Activated CD4-positive, alpha-beta T cell treated with anti-CD3 and anti-CD28 coated beads, Interleukin-2, amount 50 U/mL, for 24 hours (primary cell): ENCODE measurements at places on chromosomes 11 and 22.

DNA sequence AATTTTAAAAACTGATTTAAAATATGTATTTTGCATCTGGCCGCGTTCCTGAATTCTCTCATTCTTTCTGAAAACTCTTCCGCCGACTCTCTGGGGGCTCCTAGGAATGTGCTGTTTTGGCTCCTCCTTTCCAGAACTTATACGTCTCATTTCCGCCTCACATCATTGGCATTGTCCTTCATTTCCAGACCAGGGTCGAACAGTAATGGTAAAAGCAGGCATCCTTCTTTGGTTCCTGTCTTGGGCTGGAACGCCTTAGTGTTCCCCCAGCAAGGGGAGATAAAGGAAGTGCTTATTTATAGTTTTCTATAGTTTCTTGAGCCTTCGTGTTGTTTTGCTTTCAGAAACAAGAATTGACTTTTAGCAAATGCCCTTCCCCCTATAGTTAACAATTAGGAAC is 10.9 kb upstream of the TNNT3 start:
- DNase-seq = no peak

DNA sequence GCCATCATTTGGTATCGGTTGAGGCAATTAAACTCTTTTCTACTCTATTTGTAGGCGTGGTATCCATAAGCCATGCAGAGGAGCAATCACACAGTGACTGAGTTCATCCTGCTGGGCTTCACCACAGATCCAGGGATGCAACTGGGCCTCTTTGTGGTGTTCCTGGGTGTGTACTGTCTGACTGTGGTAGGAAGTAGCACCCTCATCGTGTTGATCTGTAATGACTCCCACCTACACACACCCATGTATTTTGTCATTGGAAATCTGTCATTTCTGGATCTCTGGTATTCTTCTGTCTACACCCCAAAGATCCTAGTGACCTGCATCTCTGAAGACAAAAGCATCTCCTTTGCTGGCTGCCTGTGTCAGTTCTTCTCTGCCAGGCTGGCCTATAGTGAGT is 8.4 kb downstream of the OR9G4 start:
- no peak for DNase-seq

DNA sequence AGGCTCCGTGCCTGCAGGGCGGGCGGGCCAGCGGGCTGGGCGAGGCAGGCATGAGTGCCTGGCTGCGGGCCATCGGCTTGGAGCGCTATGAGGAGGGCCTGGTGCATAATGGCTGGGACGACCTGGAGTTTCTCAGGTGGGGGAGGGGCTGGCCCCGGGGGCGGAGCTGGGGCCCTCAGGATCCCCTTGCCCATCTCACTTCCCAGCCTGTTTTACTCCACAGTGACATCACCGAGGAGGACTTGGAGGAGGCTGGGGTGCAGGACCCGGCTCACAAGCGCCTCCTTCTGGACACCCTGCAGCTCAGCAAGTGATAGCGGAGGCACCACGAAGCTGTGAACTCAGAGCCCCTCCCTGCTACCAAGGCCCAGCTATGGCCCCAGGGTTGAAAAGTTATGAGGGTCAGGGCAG is 5.9 kb downstream of the PHOX2A start:
- DNase-seq = peak; percentile 30

- DNase-seq = no peak
These were observed 661 bp upstream of the CDPF1 start for GRCh38 chr22:46250783-46251125.

- no peak for DNase-seq
These were observed 80.1 kb downstream of the INSC start for GRCh38 chr11:15194671-15195415.

DNA sequence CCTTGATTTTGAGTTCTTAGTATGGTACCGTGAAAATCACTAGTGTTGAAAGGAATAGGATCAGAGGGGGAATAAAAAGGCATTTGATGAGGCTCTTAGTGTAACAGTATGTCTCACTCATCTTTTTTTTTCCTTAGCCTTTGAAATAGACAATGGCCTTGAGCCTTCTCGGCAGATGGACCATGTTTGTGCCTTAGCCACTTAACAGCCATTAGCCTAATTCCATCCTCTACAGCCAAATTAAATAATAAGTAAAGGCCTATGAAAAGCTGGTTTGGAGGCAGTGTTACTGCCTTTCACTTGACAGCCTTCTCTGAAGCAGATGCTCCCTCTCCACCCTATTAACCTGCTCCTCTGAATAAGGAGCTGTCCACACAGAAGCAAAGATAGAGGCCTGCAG is 580.7 kb downstream of the NTM start:
- no peak for DNase-seq

DNA sequence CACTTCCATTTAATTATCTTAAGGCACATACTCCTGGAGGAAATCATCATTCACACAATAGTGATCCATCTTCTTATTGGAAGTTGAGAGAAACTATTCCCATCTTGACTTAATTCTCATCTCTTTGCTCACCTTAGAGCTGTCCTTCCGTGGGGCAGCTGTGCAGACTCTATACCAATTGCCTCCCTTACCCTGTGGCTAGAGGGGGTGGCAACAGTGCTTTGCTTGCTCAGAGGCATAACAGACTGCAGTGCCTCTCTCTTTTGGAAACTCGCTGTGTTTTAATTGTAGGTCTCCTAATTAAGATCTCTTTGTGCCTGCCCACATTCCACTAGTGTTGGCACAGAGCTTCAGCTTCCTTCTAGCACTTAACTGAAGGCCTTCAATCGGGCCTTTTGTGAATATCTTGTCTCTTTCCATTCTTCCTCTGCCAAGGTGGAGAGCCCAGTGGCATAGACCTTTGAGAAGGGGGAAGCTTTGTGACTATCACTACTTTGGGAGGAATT is 5.5 kb downstream of the KMT2A start:
- DNase-seq = no peak

GRCh38 chr11:113725407-113725806 is 19.3 kb upstream of the TMPRSS5 start:
- DNase-seq = no peak

DNA sequence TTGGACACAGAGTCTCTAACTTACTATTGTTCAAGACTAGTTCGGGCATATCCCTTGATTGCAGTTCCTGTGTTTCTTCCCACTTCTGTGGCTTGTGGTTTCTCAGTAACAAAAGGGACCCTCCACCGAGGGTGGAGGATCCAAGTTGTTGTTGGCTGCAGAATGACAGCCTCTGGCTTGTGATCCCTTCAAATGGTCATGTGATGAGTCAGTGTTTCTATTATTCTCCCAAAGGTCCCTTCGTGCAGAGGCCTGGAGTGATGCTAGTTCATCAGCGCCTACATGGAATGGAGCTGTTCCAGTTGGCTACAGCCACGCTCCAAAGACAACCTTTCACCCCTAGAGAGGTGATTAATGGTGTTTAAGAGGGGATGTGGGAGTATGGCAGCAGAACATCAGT is 2.6 kb upstream of the VWCE start:
- DNase-seq = no peak

DNA sequence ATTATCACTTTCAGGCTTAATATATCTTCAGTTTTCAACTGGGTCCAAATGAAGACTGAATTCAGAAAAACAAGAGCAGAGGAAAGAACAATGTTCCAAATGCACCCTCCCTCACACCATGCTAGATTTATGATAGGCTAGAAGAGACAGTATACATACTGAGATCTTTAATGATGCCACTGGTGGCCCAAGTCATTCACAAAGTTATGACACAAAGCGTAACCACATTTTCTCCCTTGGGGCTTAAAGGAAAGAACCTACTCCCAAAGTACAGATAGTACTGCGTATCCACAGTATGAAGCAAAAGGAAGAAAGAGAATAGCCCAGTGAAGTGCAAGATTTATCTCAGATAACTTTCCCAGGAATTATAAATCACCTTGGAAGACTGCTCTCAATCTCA is 10.9 kb upstream of the SOX6 start:
- no peak for DNase-seq

- DNase-seq = no peak
These were observed 50.5 kb downstream of the MAPK1 start for GRCh38 chr22:21816787-21817496.

DNA sequence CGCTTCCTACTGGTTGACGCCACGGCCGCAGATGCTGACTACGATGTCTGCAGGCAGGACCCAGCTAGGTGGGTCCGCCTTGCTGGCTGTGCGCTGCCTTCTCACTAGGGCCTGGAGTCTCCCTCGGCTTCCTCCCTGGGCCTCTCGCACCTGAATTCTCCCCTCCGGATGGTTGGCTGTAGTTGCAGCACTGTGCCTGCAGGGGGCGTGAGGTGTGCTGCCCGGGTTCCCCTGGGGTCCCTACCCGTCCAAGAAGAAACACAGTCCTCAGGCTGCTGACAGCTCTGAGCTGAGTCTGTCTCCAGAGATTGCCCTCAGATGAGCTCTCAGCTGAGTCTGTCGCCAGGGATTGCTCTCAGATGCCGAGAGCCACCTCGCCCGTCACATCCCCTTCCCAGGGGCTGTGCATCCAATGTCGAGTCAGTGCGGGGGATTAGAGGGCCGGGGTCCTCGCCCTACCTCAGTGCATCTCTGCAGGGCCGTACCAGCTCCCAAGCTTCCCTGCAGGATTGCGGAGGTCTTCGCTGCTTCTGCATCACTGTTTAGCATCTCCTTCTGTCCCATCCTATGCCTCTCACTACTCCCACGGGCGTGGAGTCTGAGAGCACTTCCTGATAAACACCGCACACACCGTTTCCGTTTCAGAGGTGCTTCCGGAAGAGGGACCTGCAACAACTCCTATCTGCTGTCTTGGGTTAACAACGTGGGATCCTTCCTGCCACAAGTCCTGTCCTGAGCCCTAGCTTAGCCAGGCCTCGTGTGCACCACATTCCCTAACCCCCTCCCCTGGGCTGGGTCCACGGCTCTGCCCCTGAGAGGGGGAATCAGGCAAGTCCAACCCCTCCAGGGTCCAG is 196.9 kb downstream of the CSNK2A3 start:
- peak; percentile 17 for DNase-seq

DNA sequence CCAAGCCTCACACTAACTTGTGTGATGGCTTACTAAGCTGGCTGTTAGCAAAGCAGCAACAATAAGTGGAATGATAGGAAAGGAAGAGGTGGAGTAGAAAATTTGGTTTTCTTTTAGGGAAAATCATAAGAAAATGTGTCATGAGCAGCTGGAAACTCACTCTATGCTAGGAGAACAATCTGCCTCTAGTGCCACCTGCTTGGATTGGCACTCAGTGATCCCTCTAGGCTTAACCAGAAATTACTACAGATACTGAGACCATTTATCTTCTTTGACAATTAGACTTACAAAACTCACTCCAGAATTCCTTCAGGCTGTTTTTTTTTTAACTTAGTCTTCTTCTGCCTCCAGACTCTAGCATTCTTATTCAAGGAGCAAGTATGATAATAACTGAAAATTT is 117.3 kb downstream of the CD44 start:
- DNase-seq = no peak

DNA sequence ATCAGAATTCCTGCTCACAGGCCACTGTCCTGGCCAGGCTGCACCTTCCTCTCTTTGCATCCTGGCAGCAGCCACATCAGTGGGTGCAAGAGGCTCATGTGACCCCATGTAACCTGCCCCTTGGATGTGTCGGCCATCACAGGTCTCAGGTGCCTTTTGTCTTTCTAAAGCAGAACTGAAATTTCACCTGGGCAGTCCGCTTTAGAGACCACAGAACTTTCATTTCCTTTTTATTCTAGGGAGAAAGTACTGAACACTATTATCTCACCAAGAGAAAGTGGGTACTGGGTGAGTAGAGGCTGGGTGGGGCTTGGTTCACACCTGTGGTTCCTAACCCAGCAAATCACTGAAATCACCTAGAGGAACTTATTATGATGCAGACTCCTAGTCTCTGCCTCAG is 51.7 kb upstream of the NUP160 start:
- no peak for DNase-seq

GRCh38 chr11:64501500-64502427 is 89.3 kb upstream of the SLC22A12 start:
- no peak for DNase-seq

DNA sequence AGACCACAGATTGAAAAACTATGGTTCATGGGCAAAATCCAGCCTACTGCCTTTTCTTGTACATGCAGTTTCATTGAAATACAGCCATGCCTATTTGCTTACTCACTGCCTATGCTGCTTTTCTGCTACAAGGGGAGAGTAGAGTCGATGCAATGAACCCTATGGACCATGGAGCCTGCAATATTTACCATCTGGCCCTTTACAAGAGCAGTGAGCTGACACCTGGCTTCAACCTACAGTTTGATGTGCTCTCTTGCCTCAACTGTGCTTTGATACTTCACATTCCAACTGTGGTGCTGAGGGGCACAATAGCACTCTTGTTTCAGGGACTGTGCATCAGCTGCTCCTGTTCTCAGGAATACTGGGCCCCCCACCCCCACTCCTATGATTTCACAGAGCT is 239.5 kb upstream of the SORL1-AS1 start:
- DNase-seq = no peak

- no peak for DNase-seq
These were observed 6.0 kb upstream of the OR10A2 start for GRCh38 chr11:6856871-6857270.

DNA sequence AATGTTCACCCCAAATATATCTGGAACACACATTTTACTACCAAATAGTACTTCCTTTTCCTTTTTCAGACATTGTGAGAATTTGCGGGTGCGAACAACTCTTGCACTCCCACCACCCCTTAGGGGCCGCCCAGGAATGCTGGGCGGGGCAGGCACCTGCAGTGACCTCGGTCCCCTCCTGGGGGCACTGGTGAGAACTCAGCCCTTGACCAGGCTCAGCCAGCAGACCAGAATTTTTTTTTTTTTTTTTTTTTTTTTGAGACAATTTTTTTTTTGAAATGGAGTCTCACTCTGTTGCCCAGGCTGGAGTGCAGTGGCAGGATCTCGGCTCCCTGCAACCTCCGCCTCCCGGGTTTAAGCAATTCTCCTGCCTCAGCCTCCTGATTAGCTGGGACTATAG is 75.8 kb downstream of the ARHGAP8 start:
- DNase-seq = no peak

DNA sequence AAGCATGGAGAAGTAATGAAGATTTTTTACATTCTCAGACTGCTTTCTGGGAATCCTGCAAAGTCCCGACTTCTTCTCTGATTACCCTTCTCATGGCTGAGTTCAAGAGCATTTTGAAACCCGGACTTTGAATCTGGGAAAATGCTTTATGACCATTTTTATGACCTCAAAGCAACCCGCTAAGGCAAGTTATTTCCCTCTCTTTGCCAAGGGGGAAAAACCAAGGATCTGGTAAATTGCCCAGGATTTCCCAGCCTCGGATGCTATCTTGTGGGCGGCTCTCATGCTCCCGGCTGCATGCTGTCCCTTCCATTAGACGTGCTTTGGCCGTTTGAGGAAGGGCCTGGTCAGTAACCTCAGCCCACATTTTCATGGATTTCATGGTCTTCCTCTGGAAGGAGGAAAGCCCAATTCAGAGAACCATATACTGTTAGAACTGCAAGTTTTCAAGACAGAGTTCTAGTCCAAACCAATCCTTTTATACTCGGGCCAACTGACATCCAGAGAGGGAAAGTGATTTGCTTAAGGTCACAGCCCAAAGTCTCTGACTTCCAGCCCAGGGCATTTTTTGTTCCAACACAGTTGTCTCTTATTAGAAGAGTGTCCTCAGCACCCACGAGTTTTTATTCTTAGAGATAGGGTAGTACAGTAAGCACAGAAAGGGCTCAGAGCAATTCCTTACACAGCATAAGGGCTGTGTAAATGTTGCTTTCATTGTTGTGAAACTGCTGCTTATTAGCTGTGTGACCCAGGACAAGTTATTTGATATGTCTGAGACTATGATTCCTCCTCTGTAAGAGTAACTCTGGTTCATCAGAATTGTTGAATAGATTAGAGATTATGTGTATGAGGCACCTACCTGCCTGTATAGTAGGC is 77.4 kb downstream of the NAV2 start:
- no peak for DNase-seq

GRCh38 chr11:45659818-45660160 is 5.6 kb downstream of the CHST1 start:
- no peak for DNase-seq

GRCh38 chr11:4606231-4607015 is 1.6 kb downstream of the TRIM68 start:
- no peak for DNase-seq
